ENCODE measurements at places on chromosomes 3 and 15. TPM values are rescaled to one million over a fixed set of nuclear protein-coding genes. Genes with fewer than 3 reads are reported as not detected.

The TICRR gene
- 30.8 TPM for total RNA-seq

The RETNLB gene
- not detected for total RNA-seq

The MKRN3 gene
- 1.9 TPM for total RNA-seq

The FBXO45 gene
- total RNA-seq = 20.3 TPM

The SLC51B gene
- not detected for total RNA-seq

The AHSG gene
- not detected for total RNA-seq

The RARRES1 gene
- total RNA-seq = not detected

The ISG20 gene
- total RNA-seq = 379 TPM

The SLC22A13 gene
- 0.47 TPM for total RNA-seq

The RLBP1 gene
- not detected for total RNA-seq

The CFAP100 gene
- total RNA-seq = not detected
